ENCODE measurements at places on chromosomes 1 and 21.
A peak's percentile ranks its signal among the peaks of the same experiment; 100 is the strongest.

- DNase-seq: no peak
Observed at GRCh38 chr1:242412921-242413320, 111.6 kb downstream of the PLD5 start.

- no peak for DNase-seq
Observed at GRCh38 chr1:183287191-183287675, 101.2 kb downstream of the LAMC2 start.

GRCh38 chr1:96361271-96361856, 360.2 kb upstream of the PTBP2 start:
- no peak for DNase-seq

- no peak for DNase-seq
Observed at GRCh38 chr1:70738624-70739023, 309.0 kb downstream of the PTGER3 start.

- DNase-seq: no peak
Observed at GRCh38 chr1:84835169-84835568, 57.8 kb downstream of the LPAR3 start.

DNA sequence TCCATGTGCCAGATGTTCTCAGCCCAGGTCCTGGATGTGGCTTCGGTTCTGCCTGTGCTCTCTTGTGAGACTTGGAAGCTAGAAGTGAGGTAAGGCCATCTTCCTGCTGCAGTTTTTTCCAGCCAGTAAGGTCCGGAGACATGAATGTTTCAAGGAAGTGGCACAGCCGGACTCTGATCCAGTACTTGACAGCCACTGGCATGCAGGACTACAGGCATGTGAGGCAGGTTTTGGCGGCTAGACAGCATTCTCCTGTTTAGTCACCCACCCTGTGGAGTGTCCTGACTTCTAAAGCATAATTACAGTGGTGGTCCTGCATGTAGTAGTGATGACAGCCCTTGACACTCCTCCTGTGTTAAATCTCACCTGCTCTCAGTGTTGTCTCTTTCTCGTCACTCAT, 72.3 kb downstream of the TNFSF4 start:
- no peak for DNase-seq

DNA sequence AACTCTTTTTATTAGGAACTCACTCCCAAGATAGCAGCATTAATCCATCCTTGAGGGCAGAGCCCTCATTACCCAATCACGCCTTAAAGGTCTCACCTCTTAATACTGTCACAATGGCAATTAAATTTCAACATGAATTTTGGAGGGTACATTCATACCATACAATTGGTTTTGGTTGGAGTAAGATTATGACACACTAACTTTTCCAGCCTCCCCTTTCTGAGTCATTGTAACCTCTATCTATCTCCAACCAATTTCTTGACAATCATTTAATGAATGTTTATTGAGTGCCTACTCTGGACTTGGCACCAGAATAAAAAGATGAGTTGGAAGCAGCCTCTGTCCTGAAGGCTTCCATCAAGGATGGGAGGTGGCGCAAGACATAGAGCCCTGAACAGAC, 94.2 kb upstream of the L1TD1 start:
- no peak for DNase-seq

GRCh38 chr1:58932859-58933598, 149.2 kb upstream of the JUN start:
- DNase-seq: no peak

DNA sequence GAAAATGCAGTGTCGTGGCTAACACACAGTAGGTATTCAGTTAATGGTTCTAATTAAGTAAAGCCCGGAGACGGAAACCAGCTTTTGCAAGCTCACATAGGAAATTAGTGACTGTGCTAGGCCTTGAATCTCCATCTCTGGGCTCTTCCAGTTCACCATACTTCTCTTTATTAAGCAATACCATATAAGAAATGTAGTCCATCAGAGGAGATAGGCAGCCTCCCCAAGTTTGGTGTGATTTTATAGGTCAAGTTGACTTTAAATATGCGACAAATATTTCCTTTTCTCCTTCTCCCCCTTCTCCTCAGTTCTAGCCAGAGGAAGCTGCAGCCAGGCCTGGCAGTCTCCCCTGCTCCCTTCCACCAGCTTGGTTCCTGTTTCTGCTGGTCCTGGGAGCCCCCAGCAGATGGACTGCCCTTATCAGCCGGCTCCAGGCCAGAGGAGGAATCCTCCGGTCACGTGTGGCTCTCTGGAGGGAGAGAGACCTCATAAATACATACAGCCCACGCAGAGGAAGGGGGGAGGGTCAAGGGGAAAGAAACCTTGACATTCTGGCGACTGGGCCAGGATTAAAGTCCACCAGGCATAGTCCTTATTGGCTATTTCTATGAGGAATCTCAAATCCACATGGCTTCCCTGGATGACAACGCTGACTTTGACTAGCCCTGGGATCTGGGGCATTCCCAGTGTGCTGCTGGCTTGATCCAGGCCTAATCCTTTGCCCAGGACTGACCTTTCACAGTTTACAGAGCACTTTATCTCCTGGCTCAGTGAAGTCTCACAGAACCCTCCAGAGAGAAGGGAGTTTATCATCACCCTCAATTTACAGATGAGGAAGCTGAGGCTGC, 115.1 kb upstream of the JUN start:
- DNase-seq: no peak

DNA sequence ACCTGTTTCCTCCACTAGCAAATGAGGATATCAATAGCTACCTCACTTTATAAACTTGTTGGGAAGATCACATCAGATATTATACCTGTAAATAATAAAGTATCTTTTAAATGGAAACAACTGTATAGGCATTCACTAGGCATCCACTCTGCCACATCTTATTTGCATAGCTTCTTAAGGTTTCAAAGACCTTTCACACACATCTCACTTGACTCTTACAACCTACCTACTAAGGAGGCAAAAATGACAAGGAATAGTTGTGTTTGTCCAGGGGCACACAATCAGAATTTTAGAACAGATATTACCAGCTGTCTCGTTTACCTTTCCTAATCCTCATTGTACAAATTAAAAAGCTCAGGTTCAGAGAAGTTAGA, 51.5 kb downstream of the VANGL2 start:
- DNase-seq: no peak

- DNase-seq: no peak
Observed at GRCh38 chr1:96187020-96187419, 534.6 kb upstream of the PTBP2 start.

GRCh38 chr21:34129901-34130715, 56.7 kb downstream of the MRPS6 start:
- DNase-seq: no peak

DNA sequence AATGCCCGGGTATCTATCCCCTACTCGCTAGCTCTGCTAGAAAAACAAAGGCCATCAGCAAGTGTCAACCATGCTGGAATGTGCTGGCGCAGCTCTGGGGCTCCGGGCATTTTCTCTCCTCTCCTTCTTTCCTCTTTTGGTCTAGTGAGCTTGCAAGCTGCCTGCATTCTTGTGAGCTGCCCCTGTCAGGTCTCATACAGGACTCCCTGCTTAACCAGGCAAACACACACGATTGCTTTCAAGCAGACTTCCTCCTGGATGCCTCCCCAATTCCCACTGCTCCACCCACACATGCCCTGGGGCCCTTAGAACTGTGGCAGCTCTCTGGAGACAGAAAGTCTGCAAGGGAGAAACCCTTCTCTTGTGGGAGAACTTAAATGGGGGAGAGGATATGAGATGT, 35.7 kb upstream of the SUCO start:
- no peak for DNase-seq

- no peak for DNase-seq
Observed at GRCh38 chr1:243642936-243643335, 207.1 kb downstream of the AKT3 start.

DNA sequence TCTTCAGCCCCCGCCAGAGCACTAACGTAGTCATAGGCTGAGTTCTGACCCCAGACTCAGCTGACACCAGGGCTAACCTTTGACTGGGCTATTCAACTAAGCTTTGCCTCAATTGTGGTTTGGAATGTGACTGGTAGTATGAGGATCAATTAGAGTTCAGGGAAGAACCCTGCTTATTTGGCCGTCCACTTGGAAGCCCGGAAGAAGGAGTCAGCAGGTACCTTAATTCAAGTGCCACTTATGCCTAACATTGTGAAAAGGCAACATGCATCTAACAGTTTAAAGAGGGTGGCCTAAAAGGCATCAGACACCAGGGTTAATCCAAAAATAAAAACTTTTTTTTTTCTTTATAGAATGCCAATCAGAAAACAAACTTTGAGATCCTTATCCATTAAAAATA, 92.3 kb downstream of the BEND5 start:
- DNase-seq: no peak

GRCh38 chr1:233710507-233710906, 96.6 kb downstream of the KCNK1 start:
- no peak for DNase-seq

DNA sequence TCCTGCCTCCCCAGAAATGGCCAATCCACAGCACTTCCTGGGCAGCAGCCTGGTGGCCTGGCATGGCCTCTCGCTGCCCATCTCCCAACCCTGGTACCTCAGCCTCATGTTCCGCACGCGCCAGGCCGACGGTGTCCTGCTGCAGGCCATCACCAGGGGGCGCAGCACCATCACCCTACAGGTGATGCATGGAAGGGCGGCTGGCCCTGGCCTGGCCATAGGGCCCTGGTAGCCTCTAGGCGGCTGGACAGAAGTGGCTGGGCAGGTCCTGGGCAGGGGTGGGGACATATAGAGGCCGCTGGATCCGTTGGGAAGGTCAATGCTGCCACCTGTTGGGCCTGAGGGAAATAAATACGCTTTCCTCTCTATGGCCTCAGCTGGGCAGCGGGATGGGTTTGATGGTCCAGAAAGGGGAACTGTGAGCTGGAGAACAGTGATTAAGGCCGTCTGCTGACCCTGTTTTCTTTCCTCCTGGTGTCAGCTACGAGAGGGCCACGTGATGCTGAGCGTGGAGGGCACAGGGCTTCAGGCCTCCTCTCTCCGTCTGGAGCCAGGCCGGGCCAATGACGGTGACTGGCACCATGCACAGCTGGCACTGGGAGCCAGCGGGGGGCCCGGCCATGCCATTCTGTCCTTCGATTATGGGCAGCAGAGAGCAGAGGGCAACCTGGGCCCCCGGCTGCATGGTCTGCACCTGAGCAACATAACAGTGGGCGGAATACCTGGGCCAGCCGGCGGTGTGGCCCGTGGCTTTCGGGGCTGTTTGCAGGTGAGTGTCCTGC, 14.4 kb downstream of the CELSR2 start:
- DNase-seq: peak; percentile 65

GRCh38 chr1:12320486-12320885, 90.7 kb downstream of the VPS13D start:
- no peak for DNase-seq

- no peak for DNase-seq
Observed at GRCh38 chr1:41286992-41287391, 44.9 kb upstream of the SCMH1 start.

- no peak for DNase-seq
Observed at GRCh38 chr1:66606362-66607065, 72.6 kb downstream of the SGIP1 start.

- no peak for DNase-seq
Observed at GRCh38 chr1:21290546-21290944, 282 bp upstream of the ECE1 start.

All from stimulated activated CD8-positive, alpha-beta memory T cell treated with anti-CD3 and anti-CD28 coated beads, Interleukin-7, amount 100 ng/mL, for 1 hour (primary cell).